ENCODE measurements at places on chromosomes 16 and 17.

DNA sequence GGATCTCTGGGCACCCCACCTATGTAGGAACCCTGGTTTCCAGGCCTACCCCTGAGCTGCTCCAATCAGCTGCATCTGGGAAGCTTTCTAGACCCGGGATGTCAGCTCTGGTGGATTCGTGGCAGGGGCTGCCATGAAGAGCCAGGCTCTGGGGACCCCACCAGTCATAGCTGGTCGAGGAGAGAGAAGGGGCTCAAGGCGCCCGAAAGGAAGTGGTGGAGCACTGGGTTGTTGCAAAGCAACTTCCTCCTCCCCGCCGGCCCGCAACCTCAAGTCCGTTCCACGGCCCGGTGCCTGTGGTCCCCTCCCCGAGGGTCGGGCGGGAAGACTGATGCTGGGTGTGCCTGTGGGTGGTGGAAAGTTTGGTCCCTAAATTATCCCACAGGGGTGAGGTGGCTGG, 10.2 kb downstream of the TBKBP1 start:
- no peak for DNase-seq

DNA sequence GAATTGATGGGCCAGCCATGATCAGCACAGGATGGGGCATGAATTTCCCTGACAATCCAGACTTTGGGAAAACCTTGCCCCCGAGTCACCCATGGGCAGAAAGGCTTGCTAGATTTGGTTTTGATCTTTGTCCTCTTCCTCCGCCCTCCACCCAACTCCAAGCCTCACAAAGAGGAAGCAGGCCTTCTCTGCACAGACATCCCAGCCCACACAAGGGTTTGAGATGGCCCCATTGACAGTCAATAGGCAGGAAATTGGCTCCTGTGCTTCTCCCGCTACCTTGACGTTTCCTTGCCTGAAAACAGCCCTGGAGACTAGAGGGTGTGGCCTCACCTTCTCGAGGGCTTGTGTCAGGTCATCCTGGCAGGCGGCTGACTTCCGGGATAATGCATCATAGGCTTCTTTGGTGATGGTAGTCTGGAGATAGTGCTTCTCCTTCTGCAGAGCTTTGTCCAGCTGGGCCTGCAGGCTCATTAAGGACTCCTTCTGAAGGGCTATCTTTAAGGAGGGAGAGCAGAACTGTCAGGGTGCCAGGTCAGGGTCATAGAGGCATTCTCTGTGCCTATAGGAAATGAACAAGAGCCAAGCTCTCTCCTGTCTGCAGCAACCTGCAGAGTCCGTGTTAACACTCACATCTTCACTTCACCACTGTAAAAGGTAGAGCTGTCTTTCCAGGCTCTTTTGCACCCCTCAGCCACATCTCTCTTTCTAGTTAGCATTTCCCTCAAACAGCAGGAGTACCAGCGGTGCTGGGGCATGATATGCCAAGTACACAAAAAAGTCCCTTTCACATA, 32.2 kb downstream of the DHX38 start:
- no peak for DNase-seq

DNA sequence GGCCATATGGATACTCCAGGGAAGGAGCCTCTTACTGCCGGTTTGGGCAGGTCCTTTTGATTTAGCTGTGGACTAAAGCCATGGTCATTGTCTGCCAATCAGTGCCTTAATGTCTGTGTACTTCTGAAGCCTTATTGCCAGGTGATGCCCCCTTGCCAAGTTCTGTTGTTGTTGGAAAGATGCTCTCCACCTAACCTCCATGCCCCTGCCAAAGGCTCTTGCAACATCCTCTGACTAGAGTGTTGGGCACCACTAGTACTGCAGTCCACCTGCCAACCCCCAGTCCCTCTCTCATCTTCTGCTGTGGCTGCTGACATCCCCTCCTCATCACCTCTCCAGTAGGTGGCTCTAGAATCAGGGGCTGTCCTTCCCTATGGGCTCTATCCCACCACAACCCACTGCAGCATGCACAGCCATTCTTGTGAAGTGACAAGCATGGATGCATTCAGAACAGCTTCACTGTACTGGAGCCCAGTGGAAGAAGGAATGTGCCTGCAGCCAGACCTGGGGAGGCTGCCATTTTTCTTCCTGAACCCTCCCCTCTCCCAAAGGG, 375.3 kb upstream of the CDH5 start:
- no peak for DNase-seq

DNA sequence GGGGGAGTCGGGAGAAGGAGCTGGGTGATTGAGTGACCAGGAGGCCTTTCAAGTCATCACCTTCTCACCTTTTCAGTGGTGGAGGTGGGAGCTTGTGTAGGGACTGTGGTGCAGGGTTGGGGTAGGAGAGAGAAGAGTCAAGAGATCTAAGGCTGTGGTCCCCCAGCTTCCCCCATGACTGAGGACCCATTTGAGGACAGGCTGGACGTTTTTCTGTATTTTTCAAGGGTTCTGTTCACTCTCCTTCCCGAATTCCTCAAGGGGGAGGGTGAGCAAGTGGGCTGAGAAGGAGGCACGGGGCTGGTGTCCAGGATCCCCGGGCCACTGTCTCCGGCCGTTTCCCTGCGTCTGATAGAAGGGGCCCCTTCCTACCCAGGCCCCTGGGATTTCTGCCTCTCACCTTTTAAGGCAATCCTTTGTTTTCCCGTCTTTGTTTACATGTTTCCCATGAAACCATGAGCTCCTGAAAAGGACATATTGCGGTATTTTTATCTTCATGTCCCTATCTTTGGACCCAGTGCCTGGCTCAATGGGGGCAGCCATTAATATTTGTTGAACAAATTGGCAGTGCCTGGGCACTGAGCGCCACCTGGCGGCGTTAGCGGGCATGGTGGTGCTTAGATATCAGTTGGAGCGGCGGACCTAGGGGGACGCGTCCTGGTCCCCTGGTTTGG, 9.2 kb upstream of the CD300A start:
- DNase-seq, result peak; percentile 42

DNA sequence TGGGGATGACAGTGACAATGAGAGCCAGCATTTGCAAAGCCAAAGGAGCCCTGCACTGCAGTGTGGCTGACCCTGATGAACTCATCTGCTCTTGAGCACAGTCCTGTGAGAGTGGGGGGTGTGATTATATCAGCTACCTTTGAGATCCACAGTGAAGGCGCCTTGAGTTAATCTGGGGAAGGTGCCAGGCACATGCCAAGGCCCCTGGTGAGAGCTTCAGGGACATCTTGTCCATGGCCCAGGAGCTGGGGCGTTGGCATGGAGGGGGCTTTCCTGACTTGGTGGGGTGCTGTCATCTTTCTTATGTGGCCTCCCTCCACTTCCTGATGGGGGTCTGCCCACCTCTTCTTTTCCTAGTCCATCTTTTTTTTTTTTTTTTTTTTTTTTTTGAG, 86.5 kb downstream of the SNX29 start:
- DNase-seq, result no peak

- no peak for DNase-seq
Observed at GRCh38 chr16:68969338-68969737, 126.0 kb downstream of the TANGO6 start.

DNA sequence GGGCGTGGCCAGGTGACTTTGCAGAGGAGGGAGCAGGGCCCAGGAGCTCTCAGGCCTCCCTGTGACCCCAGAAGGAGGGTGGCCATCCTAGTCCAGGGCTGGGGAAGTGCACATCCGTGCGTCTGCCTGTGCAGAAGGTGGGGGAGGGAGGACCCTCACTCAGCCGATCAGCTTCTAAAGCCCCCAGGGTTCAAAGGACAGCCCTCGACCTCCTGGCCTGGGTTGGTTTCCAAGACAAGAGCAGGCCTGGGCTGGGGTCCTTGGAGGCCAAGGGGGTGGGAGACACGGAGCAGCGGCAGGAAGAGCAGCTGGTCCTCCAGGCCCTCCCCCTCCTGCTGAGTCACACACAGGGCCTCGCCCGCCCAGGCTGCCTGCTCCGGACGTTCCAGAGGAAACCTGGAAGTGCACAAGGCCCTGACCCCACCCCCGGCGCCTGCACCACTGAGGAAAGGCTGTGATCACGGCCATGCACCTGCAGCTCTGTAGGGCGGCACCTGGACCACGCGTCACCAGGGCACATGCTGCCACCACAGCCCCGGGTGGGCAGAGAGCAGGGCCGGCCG, 67.1 kb upstream of the ZNF469 start:
- DNase-seq, result no peak

DNA sequence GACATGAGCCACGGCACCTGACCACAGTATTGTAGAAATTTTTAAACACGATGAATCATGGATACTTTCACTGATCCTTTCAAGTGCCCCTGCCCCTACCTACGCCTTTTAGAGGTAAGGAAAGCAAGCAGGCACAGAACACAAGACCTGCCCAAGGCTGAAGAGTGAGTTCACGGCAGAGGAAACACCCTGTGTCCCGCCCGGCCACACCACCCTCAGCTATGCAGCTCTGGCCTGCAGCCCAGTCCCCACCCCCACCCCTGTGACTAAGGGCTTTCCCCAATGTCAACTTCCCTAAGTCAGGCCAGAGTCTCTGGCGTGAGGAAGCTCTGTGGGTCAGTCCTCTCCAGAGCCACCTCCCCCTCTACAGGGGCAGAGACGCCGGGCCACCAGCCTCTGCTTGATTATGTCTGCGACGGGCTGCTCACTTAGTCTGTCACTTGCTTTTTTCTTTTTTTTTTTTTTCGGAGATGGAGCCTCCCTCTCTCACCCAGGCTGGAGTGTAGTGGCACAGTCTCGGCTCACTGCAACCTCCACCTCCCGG, 8.4 kb downstream of the SLC16A5 start:
- no peak for DNase-seq

DNA sequence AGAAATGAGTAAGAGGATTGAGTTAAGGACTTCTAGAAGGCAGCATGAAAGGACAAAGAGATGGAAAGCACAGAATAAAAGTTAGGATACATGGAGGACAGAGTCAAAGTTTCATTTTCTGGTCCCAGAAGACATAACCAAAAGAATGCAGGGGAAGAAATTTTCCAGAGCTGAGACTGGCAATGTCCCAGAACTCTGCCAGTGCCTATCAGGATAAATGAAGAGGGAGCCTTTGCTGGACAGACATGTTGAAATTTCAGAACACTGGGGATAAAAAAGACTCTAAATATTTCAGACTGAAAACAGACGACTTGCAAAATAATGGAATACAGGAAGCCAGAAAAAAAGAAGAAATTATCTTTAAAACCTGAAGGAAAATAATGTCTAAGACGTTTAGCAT, 55.7 kb downstream of the NT5M start:
- DNase-seq, result no peak

- no peak for DNase-seq
Observed at GRCh38 chr17:539066-539465, 175.6 kb downstream of the VPS53 start.

DNA sequence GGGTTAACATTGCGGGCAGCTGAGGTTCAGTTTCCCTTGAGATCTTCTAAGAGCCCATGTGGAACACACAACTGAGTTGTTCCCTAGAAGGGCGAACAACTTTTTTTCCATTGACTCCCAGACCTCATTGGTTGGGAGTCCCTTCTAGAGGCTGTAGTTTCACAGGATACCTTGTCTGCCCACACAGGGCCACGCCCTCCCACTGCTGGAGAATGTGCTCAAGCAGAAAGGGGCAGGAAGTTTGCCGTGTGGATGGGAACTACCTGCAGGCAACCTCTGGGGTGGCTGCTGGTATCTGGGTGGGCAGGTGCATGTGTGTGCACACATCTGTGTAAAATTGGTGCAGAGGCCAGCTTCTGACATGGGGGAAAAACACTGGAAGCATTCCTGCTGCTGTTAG, 178.8 kb upstream of the PSMD7 start:
- no peak for DNase-seq

DNA sequence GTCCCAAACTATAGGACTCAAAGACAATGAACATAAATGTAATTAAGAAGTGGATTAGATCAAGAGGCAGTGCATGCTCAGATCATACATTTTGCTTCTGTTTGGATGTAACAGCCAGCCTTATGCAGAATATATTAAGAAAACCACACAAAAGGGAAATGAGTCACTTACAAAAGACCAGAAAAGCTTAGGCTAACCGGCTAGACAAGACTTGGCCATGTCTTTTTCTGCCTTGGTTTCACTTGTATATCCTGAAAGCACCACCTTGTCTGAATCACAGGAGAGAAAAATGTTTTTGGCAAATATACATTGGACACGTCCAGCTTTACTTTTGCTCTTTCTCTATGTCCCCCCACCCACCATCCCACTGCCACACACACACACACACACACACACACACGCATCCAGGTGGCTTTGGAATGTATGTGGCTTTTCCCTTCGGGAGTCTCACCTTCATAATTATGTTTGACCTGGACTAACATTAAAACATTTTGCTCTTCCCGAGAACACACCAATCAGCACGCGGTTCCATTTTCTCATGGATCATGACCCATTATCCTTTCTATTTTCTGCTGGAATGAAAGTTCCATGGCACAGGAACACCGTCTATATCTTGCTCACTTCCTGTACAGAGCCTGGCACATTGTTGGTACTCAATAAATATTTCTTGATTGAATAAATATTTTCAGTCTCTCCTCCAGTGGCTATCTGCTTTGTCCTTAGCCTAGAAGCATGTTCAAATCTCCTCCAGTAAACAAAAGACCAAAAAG, 64.6 kb downstream of the CDK5R1 start:
- no peak for DNase-seq

DNA sequence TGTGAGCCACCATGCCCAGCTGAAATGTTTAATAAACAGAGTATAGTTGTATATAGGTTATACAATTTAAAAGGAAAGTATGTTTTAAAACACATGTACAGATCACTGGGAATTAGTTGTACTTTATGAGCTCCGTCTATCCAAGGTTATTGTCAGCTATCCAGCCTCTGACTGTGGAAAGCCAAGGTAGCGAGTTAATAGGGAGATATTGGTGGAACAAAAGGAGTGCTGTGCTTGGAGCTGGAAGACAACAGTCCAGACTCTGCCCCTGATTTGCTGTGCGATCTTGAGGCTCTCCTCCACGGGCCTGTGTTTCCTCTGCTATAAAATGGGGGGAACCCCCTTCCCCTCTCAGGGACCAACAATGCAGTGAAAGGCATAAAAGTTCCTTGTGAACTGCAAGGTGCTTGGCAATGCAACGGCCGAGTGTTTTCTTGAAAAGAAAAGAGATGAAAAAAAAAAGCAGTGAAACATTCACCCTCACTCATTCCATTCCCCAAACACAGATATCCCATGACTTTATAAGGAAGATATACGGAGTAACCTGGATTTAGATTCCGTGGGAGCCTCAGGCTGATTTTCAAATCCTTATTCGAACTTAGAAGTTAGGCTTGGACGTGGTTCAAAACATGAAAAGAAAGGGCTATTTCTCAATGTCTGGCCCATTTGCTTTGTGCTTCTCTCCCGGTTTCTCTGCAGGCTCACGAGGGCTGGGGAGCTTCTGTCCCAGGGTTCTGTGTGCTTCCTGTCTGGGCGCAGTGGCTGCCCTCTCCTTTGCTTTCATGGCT, 34.1 kb downstream of the CUEDC1 start:
- no peak for DNase-seq

DNA sequence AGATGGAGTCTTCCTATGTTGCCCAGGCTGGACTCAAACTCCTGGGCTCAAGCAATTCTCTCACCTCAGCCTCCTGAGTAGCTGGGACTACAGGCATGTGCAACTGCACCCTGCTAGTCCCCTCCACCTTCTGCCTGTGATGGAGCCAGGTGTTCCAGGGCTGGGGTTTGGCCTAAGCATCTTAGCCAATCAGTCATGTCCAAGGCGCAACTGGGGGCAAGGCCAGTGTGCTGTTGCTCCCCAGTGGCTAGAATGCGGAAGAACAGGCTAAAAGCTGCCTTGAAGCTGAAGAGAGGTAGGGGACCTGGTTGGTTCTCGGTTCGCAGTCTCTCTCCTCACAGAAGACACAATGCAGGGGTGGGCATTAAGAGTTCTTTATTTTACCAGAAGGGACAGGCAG, 18.6 kb downstream of the FLOT2 start:
- DNase-seq, result no peak

Measured in stimulated activated CD8-positive, alpha-beta memory T cell treated with anti-CD3 and anti-CD28 coated beads, Interleukin-7, amount 100 ng/mL, for 4 hours (primary cell).